ENCODE measurements at places on chromosomes 6 and 20.

DNA sequence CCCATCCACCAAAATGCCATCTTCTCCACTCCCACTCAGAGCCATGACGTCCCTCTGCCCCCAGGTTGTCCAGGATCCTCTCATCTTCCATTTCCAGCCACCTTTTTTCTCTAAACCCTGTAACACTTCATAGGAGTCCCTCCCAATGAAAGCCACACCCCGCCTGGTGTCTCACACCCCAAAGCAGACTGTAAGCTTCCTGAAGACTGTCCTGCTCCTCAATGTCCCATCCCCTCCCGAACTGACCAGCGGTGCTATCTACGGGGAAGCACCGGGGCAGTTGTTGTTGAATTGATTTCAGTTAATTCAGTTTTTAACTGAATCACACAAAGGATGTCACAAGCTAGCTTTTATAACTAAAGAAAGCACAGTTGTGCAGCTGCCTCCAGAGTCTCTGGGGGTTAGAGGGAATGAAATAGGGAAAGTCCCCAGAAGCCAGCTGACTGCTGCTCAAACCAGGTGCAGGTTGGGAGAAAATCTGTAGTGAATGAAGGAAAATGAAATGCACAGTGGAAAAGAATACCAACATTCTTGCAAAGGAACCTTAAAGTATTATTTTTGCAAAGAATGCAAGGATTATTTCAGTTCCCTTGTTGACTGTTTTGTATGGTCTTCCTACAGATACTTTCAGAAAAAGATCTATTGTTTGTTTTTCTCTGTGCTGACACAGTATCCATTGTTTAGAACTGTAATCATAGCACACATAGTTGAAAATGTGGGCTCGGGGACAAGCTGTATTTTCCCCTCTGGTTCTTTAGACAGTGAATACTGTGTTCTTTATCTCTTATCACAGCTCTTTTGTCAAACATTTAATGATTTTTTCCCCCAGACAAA is 222.6 kb upstream of the QKI start:
- no peak for DNase-seq

DNA sequence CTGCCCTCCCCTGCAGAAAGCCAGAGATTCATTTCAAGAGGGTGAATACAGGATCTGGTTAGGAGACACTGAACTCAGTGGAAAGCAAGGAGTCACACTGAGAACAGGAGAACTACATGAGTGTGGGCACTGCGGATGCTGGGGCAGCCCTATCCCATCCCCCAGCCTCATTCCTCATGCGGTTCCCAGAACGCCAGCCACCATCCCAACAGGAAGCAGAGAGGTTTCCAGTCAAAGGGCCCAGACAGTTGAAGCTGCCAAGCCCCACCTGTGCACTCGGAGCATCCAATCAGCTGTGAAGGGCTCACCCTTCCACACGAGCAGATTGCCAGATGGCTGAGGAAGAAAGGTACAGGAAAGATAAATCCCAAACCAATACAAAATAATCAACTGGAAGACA is 50.7 kb upstream of the PRND start:
- DNase-seq: no peak

GRCh38 chr6:115945812-115946211 is 114.9 kb downstream of the FRK start:
- no peak for DNase-seq

DNA sequence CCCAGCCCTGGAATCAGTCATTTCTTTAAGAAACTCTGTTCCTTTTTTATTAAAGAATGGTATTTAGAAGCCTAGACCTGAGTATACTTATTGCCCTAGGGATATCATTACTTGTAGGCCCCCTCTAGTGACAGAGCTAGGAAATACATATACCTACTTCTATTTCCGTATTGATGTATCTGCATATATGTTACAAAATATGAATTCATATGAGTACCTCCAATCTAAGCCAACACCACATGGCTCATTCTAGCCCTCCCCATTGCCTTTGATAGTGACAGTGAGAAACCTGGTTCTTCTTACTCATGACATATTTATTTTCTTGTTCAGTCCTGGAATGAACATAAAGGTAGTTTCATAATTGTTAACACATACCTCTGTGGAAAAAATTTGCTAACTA is 137.2 kb downstream of the FARS2 start:
- DNase-seq: no peak

DNA sequence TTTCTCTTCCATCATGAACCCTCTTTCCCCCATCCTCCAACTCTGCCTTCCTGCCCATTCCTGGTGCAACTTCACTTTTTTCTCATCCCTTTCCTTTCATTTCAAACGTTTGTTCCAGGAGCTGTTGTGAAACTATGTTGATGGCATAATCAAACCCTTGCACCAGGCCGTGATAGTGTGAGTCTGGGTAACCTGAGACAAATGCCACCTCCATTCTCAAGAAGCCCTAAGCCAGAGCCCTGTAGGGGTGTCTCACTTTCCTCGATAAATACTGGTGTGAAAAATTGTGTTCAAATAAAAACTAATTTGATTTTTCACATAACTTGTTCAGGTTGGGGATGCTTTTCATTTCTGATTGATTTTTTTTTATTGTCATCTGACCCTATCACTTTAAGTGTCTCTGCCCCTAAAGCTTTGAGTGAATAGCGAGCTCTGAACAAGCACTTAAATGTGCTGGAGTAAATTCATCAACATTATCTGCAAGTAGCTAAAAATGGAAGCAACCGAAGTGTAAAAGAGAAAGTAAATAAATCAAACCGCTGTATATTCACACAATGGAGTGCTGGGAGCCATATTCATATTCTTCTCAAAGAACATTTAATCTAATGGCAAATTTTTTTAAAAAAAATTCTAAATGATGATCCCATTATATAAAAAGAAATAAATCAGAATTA is 303.1 kb upstream of the CDYL start:
- no peak for DNase-seq

DNA sequence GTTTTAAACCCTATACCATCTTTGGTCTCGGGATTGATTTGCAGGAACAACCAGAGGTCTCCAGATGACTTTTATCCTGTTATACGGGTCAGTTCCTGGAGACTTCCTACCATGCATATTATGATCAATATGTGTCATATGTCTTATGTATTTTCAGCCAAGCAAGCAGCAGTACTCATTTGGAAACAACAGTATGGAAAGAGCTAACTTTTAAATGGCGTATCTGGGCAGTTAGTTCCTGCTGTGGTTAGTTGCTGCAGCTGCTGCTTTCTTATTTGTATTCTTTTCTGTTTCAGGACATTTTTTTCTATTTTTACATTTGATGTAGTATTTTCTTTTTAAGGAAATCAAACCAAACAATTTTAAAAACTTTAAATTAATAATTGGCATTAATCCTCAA is 207.5 kb downstream of the MANEA start:
- no peak for DNase-seq

DNA sequence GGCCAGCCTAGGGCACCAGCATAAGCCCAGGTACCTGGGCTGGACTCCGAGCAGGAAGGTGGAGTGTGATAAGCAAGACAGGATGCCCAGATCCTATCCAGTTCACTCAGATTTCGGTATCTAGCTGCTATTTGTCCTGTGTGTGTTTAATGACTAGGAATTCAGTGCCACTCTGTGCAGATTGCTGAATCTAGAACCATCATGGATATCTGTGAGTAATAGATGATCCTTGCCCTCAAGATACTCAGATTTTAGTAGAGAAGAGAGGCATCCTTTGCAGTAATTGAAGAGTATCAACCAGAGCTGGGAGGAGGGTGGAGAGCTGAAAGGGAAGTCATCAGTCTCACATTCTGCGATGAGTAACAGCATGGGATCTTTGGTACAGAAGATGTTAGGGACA is 155.0 kb upstream of the ARID1B start:
- no peak for DNase-seq

DNA sequence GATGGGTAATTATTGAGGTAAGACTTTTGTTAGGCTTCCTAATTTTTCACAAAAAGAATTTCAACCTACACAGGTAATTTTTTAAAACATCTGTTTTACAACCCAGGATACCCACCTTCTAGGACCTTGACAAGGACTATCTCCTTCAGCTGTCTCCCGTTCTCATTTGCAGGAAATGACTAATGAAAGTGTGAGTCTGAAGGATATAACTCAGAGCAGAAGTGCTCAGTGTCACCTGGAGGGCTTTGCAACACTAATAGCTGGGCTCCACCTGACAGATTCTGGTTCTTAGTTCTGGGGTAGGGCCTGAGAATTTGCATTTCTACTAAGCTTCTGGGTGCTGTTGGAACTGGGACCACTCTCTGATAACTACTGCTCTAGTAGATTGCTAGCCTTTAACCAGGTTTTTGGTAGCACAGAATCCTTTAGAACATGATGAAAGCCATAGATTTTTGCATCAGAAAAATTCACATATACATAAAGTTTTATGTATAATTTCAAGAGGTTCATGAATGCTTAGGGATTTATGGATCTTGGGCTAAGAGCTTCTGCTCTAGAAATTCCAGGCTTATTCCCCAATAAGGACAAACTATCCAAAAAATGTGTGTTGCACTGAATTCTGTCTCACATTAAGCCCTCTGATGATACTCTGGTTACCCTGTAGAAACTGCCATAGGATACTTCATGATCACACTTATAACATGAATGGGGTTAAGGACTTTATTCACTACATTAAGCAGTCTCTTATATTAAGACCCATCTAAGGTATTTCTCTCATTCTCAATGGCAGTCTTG is 30.3 kb downstream of the AK9 start:
- no peak for DNase-seq

GRCh38 chr6:36224918-36225461 is 28.4 kb downstream of the BRPF3 start:
- DNase-seq: no peak

Data from iPS DF 6.9 (cell line).